BJ (cell line): ENCODE measurements at places on chromosomes 5 and 9.

DNA sequence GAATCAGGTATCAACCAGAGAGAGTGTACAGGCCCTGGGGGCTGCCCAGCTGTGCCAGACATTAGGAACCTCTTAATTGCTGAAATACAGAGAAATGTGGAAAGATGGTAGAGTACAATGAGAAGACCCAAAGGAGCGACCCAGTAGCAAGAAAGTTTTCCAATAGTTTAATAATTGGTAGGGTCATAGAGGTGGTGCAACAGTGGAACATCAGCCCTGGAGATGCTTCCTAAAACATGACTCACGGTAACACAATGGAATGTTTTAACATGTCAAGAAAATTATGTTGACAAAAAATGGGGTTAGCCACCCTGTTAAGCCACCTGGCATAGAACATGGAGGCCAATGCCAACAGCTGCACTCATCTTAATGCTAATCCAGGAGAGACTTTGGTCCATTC lies 284.1 kb downstream of the ELAVL2 start:
- no peak for DNase-seq

DNA sequence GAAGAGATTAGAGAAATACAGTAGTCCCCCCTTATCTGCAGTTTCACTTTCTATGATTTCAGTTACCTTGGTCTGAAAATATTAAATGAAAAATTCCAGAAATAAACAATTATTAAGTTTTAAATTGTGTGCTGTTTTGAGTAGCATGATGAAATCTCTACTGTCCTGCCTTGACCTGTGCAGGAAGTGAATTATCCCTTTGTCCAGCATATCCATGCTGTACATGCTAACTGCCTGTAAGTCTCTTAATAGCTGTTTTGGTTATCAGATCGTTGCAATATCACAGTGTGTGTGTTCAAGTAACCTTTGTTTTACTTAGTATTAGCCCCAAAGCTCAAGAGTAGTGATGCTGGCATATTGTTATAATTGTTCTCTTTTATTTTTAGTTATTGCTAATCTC lies 11.2 kb upstream of the JAK2 start:
- DNase-seq = no peak

DNA sequence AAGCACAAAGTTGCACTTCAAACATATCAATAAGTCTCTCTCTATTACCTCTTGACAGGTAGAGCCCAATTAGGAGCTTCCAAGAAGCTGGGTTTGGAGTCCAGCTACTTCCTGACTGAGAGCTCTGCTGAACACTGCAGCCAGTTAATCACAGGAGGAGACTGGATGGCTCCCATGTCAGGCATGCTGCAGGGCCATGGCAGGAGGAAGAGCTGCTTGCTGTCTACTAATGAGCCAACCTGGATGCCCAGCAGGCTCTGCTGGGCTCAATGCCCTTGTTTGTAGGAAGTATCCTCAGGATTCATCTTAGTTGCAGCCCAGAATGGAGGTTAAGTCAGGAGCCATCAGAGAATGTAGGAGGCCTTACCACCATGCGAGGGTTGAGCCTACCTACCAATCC lies 91.9 kb downstream of the TMEM215 start:
- DNase-seq = no peak

DNA sequence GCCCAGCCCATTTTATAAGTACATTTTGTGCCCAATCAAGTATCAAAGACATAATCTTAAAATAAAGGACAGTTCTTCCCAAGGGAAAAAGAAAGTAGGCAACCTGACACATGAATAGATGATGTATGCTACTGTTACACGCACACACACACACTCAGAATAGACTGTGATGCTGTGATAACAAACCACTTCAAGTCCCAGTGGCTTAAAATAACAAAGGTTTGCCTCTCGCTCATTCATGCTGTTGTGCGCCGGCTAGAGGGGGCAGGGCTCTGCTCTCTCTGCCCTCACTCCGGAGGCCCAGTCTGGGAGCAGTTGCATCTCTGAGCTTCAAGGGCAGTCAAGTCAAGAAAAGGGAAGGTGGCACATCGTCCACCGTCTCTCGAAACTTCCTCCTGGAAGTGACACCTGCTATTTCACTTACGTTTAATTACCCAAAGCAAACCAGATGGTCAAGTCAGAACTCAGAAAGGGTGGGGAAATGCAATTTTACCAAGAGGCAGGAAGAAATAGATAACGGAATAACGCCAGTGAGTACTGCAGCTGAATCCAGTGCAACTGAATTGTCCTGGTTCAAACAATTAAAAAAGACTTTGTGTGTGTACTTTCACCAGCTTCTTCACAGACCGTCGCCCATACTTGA lies 43.3 kb downstream of the ANKRD33B start:
- no peak for DNase-seq

- DNase-seq = no peak
Measured at GRCh38 chr9:125979383-125979782, 232.2 kb downstream of the PBX3 start.
